ENCODE measurements at places on chromosomes 6 and 20.

GRCh38 chr6:80010288-80010687 is 5.8 kb downstream of the TTK start:
- DNase-seq: no peak

- DNase-seq: no peak
Measured at GRCh38 chr20:57087705-57088104, 178.7 kb downstream of the BMP7 start.

DNA sequence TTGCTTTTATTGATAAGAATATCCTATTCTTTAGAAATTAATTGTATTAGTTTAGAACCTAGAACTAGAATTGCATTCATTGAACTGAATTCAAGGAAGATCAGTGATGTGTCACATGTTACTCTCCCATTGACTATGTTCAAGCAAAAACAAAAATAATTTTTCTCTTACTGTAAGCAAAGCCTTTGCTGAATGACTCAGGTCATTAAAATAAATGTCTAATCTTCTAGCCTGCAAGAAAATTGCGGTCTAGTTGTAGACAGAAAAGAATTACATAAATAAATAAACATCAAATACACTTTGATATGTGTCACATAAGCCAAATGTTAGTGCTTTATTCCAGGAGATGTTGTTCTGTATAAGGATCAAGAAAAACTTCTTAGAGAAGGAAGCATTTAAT is 387.9 kb downstream of the ADGRB3 start:
- no peak for DNase-seq

- DNase-seq: no peak
Measured at GRCh38 chr6:149190224-149190831, 127.2 kb upstream of the TAB2 start.

GRCh38 chr6:73391675-73392074 is 3.0 kb upstream of the DDX43 start:
- no peak for DNase-seq

GRCh38 chr6:78910591-78911171 is 43.3 kb downstream of the IRAK1BP1 start:
- DNase-seq: no peak

GRCh38 chr20:11766961-11767360 is 150.7 kb upstream of the BTBD3 start:
- no peak for DNase-seq

DNA sequence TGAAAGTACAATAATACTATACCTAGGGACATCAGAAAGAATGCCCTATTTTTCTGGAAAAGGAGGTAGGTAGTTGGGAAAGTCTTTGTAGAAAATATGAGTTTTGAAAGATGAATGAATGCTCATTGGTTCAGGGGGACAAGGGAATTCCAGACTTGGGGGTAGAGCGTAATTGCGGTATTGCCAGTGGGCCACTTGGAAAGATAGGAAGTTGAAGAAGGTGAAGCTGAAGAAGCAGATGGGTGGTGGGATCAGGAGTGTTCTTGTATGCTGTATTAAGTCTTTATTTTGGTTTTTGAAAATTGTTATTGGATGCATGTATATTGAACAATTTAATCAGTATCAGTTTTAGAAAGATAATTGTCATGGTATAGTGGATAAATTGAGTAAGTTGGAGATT is 57.9 kb upstream of the SMIM8 start:
- DNase-seq: no peak

GRCh38 chr6:46032110-46032998 is 16.7 kb upstream of the CLIC5 start:
- DNase-seq: no peak

DNA sequence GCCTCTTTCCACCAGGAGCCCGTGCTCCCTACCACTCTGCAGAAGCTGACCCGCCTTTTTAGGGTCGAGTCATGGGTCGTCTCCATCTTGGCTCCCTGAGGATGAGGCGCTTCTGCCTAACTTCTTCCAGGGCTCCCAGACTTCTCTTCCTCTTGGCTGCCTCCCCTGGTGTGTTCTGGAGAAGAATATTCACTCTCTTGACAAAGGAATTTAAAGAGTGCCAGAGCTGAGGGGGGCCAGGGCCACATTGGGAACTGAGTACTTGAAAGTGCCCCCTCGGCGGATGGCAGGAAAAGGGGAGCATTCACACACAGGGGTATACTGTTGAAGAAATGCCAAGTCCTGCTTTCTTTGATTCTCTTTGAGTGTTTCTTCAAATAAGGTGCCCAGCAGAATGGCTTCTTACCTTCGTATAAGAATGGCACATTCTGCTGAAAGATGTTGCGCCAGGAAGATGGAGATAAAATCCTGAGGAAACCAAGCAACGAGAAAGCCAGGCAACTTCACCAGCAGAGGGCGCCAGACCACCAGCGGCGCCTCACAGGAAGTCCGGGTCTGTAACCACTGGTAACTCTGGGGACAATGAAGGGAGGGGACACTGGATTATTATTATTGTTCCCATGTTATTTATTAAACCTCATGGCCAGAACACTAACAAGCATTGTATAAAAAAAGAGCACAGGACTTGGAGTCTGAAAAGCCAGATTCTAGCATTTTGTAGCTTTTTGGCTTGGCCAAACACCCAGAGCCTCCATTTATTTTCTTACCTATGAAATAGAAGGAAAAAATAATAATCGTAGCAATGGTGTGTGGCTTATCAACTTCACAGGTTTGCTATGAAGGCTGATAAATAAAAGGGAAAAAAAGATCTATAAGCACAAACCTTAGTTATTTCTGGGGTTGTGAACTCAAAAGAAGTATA is 176.7 kb downstream of the HACE1 start:
- peak; percentile 53 for DNase-seq

DNA sequence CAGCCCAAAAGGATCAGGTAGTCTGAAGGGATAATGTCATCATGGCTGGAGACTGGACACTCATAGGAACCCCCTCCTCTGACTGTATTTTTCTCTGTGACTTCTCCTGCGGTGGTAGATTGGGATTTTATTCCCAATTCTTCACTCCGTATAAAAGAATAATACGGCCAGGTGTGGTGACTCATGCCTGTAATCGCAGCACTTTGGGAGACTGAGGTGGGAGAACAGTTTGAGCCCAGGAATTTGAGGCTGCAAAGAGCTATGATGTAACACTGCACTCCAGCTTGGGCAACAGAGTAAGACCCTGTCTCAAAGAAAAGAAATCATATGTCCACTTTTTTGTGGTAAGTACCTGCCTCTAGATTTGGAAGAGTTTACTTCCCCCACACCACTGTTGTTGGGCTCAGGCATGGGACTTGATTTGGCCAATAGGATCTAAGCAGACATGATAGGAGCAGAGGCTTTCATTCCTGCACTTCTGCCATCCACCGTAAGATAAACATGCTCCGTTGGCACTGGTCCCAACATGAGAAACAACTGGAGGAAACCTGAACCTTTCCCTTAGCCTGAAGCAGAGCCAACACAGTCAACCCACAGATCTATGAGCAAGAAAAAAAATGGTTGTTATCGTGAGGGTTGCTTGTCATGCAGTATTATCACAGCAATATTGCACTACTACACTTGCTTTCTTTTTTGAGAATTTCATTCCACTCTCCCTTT is 82.0 kb downstream of the JPH2 start:
- no peak for DNase-seq

- no peak for DNase-seq
Measured at GRCh38 chr6:43911354-43912115, 141.5 kb downstream of the VEGFA start.

DNA sequence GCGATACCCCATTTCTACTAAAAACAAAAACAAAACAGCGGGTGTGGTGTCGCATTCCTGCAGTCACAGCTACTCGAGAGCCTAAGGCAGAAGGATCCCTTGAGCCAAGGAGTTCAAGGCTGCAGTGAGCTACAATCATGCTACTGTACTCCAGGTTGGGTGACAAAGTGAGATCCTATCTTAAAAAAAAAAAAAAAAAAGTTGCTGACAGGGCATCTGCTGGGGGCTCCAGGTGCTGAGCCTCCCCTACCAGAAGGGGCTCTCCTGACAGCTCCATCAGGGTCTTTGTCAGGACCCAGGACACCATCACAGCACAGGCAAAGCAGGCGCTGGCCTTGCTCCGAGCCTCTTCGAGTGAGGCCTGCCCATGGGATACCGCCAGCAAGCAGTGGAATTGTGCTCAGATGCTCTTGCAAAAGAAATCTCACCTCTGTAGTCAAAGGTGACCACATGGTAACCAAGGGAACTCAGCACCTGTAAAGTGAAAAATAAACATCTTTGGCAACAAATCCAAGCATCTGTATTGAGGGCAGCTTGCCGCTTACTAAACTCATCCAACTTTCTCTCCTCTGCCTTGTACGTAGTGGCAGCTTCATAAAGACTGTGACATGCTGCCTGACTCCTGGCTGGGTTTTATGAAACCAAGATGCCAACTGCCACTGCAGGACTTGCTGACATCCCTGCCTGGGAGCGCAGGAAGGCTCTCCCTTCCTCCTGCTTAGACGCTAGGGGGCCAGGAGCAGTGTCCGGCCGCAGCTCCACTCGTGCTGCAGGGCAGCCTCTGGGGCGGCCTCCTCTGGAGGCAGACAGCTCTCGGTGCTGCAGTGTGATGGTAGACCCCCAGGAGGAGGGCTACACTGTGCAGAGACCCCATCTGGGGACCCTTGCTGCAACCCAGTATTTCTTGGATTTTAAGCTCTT is 66.9 kb downstream of the PYGB start:
- no peak for DNase-seq

GRCh38 chr20:38844963-38845362 is 39.5 kb downstream of the PPP1R16B start:
- DNase-seq: no peak
